ENCODE measurements at places on chromosomes 1 and 21. TPM values are rescaled to one million over a fixed set of nuclear protein-coding genes. Genes with fewer than 3 reads are reported as not detected.
A peak's percentile ranks its signal among the peaks of the same experiment; 100 is the strongest.

Gene MORC3
- 25.0 TPM for total RNA-seq

Gene PGLYRP3
- total RNA-seq: not detected

Gene CASP9
- total RNA-seq: 7.6 TPM

Gene TMIGD3
- total RNA-seq: not detected

Gene TSSK3
- 0.76 TPM for total RNA-seq

Gene PPFIA4
- total RNA-seq: 51.2 TPM

Gene PTGER3
- total RNA-seq: not detected

- DNase-seq: no peak
- H3K4me3 ChIP-seq: no peak overlapping the region
- H3K36me3 ChIP-seq: no peaks in the 10 kb centered on the region
Observed at GRCh38 chr1:21005466-21006239, 171.0 kb downstream of the EIF4G3 start.

GRCh38 chr1:19643602-19644394, at the start of gene NBL1:
TSS of gene NBL1 (plus strand) at chr1:19644311. CDS start at chr1:19655031, 10,720 bp downstream.
- no peaks in the 10 kb centered on the region for H3K36me3 ChIP-seq
- H3K4me3 ChIP-seq: peak within 1 kb of the TSS; percentile 88
- peaks cover 18% of the 10 kb centered on the region for H3K27me3 ChIP-seq
- H3K4me1 ChIP-seq: peaks cover 21% of the 10 kb centered on the region

DNA sequence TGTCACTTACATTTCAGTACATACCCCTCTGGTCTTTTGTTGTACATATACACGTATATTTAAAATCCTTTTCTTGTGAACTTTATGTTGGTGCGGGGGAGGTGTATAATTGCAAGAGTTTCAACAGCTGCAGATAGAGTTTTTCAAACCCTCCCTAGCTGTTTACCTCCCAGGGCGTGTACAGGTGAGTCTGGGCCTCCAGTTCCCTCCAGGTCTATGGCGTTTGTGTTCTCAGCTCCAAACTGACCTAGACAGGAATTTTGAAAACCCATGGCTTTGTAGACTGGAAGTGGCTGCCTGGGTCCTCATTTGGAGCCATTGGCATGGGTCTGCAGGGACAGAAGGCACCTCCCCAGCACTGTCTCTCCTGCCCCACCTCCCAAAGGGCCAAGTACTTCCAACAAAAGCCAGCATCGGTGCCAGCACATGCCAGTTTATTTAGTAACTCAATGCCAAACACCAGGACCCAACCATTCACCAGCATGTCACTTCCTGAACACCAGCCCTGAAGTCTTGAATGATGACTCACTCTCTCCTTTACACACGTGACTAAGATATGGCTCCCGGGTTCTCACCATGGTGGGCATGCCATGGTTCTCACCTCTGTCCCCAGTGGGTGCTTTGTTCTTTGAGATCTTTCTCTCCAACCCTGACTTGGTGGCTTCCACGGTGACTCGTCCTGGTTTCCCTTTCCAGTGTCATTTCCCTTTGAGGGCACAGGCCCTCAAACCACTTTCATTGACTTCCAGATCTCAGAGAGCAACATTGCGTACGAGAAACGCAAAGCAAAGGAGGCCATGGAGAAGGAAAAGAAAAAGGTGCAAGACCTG, 57.3 kb upstream of the EFHD2 start:
- H3K27me3 ChIP-seq: peaks cover 8% of the 10 kb centered on the region
- H3K27ac ChIP-seq: peak overlapping the region; percentile 61
- DNase-seq: peak; percentile 71
- peaks cover 39% of the 10 kb centered on the region for H3K4me1 ChIP-seq

DNA sequence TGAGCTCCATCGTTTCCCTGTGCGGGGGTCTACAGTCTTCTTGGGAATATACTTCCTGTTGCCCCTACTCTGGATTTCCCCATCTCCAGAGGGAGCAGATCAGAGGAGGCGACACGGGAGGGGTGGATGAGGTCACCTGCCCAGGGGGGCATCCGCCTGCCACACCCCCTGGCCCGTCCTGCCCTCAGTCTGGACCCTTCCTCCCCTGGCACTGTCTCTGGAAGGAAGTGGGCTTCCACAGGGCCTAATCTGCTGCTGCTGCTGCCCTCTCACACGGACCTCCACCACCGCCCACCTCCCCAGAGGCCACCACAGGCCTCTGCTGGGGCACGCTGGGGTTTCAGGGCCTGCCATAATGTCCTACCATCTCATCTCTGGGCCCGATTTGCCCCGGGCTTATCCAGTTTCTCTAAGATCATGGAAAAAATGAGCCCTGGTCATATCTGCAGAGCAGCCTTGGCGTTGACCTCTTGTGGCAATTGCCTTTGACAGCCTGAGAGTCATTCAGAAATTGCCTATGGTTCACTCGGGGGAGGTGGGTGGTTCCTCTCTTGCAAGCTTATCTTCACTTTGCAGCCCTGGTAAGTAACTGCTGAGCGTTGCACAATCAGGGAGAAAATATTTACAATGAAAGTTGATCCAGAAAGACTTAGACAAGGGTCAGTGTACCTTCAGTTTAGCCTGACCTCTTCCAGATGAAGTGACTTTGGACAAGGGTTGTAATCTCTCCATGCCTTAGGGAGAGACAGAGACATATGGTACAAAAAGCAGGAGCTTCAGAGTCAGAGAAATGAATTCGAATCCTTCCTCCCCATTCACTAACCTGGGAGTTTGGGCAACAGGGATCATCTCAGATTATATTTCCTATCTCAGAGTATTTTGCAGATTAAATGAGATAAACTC, 252.4 kb downstream of the TOMM20 start:
- peak overlapping the region; percentile 15 for H3K4me3 ChIP-seq
- peak; percentile 68 for DNase-seq
- peaks cover 46% of the 10 kb centered on the region for H3K4me1 ChIP-seq
- H3K27ac ChIP-seq: peak overlapping the region; percentile 69

- no peaks in the 10 kb centered on the region for H3K4me1 ChIP-seq
- H3K4me3 ChIP-seq: no peak within 1 kb of the TSS
- DNase-seq: no peak
- no peak within 1 kb of the TSS for H3K27ac ChIP-seq
- H3K27me3 ChIP-seq: peaks cover 19% of the 10 kb centered on the region
- H3K36me3 ChIP-seq: no peaks in the 10 kb centered on the region
Observed at GRCh38 chr1:44118682-44119081, at the start of gene KLF17. TSS of gene KLF17 (plus strand) at chr1:44118821. CDS start at chr1:44118908, 87 bp downstream.

GRCh38 chr21:35438643-35439404, 389.7 kb upstream of the RUNX1 start:
- H3K27me3 ChIP-seq: peaks cover 7% of the 10 kb centered on the region
- peak; percentile 46 for DNase-seq
- H3K4me1 ChIP-seq: peaks cover 22% of the 10 kb centered on the region

- H3K27me3 ChIP-seq: no peaks in the 10 kb centered on the region
- DNase-seq: peak; percentile 75
- H3K4me1 ChIP-seq: no peaks in the 10 kb centered on the region
- no peaks in the 10 kb centered on the region for H3K36me3 ChIP-seq
Observed at GRCh38 chr21:14773777-14774345, 227.7 kb upstream of the SAMSN1 start.

DNA sequence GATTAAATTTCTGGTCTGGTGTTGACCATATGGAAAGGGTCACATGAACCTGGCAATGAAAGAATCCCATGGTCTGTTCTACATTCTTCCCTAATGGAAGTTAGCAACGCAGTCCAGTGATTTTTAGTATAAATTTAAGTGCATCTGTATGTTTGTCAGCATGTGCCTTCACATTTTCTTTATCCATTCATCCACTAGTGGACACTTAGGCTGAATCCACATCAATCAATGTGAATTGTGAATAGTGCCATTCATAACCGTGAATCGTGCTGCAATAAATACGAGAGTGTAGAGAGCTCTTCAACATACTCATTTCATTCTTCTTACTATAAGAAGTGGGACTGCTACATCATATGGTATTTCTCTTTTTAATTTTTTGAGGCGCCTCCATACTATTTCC, 12.7 kb upstream of the IFI16 start:
- no peak overlapping the region for H3K27ac ChIP-seq
- no peak for DNase-seq
- peaks cover 32% of the 10 kb centered on the region for H3K36me3 ChIP-seq
- H3K27me3 ChIP-seq: no peaks in the 10 kb centered on the region
- peaks cover 27% of the 10 kb centered on the region for H3K4me1 ChIP-seq

- peaks cover 69% of the 10 kb centered on the region for H3K4me1 ChIP-seq
- H3K36me3 ChIP-seq: peaks cover 2% of the 10 kb centered on the region
- DNase-seq: no peak
- no peaks in the 10 kb centered on the region for H3K27me3 ChIP-seq
- H3K4me3 ChIP-seq: peak overlapping the region; percentile 95
Observed at GRCh38 chr1:36151134-36151844, 2.0 kb upstream of the TRAPPC3 start.

GRCh38 chr1:48851638-48852037, 74.9 kb upstream of the BEND5 start:
- no peak overlapping the region for H3K27ac ChIP-seq
- no peaks in the 10 kb centered on the region for H3K36me3 ChIP-seq
- peaks cover 3% of the 10 kb centered on the region for H3K27me3 ChIP-seq
- no peaks in the 10 kb centered on the region for H3K4me1 ChIP-seq
- H3K4me3 ChIP-seq: no peak overlapping the region

- no peak for DNase-seq
- H3K27ac ChIP-seq: no peak overlapping the region
- no peaks in the 10 kb centered on the region for H3K4me1 ChIP-seq
Observed at GRCh38 chr1:163561580-163562295, 240.0 kb downstream of the NUF2 start.

DNA sequence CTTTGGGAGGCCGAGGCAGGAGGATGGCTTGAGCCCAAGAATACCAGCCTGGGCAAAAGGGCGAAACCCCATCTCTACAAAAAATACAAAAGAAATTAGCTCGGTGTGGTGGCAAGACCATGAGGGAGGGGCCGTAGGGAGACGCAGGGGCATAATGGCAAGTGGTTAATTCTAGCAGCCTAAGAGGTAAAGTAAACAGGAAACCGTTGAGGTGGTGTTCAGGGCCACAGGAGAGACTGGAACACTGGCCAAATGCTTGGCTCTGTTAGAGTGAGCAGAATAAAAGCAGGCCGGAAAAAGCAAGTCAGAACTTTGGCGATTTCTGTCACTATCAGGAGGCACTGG, 89.2 kb downstream of the RIPK4 start:
- no peak for DNase-seq
- H3K4me3 ChIP-seq: no peak overlapping the region
- peaks cover 3% of the 10 kb centered on the region for H3K27me3 ChIP-seq
- H3K27ac ChIP-seq: no peak overlapping the region
- H3K4me1 ChIP-seq: no peaks in the 10 kb centered on the region

DNA sequence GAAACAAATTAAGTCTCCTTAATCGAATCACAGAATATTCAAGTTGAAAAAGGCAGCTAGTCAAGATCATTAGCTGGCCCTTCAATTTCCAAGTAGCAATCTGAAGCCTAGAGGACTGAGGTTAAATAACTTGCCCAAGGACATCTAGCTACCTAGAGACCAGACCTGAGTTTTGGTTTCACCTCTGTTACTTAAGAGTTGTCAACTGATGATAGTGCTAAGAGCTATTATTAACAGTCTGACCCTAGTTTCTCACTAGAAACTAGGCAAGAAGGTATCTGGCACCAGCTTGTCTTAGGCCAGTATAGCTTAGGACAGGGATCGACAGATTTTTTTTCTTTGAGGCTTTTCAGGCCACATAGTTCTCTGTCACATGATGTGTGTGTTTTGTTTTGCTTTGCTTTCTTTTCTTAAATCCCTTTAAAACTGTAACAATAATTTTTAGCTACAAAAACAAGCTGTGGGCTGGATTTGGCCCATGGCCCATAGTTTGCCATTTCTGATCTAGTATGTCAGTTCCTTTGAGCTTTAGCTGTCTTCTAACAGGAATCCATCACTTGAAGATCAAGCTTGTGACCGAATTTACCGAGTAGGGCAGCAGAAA, 23.2 kb downstream of the TRIM45 start:
- no peak overlapping the region for H3K4me3 ChIP-seq
- no peaks in the 10 kb centered on the region for H3K27me3 ChIP-seq
- H3K27ac ChIP-seq: no peak overlapping the region
- DNase-seq: no peak
- H3K4me1 ChIP-seq: peaks cover 8% of the 10 kb centered on the region
- peaks cover 78% of the 10 kb centered on the region for H3K36me3 ChIP-seq

GRCh38 chr1:226712742-226713419, 26.2 kb downstream of the ITPKB start:
- peaks cover 97% of the 10 kb centered on the region for H3K4me1 ChIP-seq
- no peak for DNase-seq
- H3K36me3 ChIP-seq: peaks cover 46% of the 10 kb centered on the region
- peak overlapping the region; percentile 81 for H3K27ac ChIP-seq
- H3K4me3 ChIP-seq: peak overlapping the region; percentile 37

DNA sequence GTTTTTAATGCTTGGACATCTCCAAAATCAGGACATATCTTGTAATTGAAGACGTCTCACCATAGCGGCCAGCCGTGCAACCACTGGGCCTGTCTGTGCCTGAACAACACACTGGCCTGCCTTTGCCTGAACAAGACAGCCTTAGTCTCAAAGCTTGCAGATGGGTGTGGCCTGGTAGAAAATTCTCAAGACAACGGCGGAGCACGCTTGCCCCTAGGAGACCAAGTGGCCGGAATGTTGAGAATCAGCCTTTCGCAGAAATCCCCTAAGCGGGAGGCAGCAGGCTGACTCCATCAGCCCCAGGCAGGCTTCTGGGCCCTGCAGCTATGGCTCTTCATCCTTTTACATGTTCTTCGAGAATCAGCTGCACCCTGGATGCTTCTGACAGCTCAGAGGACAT, 98.0 kb upstream of the C1orf174 start:
- H3K36me3 ChIP-seq: no peaks in the 10 kb centered on the region
- H3K4me1 ChIP-seq: no peaks in the 10 kb centered on the region

DNA sequence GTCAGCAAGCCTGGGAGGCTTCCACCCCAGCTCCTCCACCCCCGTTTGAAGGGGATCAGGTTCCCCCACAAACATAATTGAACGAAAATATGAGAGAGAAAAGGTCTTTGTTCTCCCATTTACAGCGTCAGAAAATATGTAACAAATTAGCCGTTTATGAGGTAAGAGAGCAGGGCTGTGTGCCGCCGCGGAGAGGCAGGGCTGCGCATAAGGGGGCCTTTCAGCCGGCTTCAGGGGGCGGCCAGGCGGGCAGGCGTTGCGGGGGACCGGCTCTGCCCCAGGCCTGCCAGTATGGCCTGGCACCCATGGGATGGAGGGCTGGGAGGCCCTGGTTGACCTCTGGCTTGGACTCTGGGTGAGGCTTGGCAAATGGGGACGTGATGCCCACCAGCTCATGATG, 179.3 kb downstream of the TRABD2B start:
- no peaks in the 10 kb centered on the region for H3K36me3 ChIP-seq
- H3K4me3 ChIP-seq: no peak overlapping the region
- DNase-seq: no peak
- H3K4me1 ChIP-seq: no peaks in the 10 kb centered on the region

DNA sequence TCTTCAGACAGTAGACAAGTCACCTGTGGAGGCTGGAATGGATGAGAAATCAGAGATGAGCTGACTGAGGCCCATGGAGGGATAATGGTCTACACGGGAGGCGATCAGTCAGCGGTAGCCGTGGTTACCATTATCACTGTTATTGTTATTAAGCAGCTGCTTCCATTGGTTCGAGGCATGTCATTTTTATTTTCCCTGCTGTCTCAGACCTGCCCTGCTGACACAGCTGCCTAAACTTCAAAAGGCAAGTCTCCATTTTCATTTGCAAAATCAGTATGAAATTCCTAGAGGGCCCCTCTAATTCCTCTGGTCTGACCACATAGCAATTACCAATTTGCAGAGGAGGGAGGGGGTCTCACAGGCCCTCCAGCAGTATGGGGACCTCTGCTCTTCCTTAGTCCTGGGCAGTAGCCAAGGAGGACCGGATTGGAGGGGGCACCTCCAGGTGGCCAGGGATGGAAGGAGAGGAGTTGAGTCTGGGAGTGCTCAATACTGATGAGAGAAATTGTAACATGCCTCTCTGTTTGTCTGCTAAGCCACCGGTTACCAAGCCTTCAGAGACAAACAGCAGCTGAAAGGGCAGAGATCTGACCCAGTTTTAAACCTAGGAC, 184.2 kb downstream of the TRABD2B start:
- no peaks in the 10 kb centered on the region for H3K27me3 ChIP-seq
- no peaks in the 10 kb centered on the region for H3K36me3 ChIP-seq
- no peak for DNase-seq
- no peaks in the 10 kb centered on the region for H3K4me1 ChIP-seq
- no peak overlapping the region for H3K27ac ChIP-seq
